Muscle of arm (tissue), 14 donors: ENCODE measurements at places on chromosomes 5 and 9.

DNA sequence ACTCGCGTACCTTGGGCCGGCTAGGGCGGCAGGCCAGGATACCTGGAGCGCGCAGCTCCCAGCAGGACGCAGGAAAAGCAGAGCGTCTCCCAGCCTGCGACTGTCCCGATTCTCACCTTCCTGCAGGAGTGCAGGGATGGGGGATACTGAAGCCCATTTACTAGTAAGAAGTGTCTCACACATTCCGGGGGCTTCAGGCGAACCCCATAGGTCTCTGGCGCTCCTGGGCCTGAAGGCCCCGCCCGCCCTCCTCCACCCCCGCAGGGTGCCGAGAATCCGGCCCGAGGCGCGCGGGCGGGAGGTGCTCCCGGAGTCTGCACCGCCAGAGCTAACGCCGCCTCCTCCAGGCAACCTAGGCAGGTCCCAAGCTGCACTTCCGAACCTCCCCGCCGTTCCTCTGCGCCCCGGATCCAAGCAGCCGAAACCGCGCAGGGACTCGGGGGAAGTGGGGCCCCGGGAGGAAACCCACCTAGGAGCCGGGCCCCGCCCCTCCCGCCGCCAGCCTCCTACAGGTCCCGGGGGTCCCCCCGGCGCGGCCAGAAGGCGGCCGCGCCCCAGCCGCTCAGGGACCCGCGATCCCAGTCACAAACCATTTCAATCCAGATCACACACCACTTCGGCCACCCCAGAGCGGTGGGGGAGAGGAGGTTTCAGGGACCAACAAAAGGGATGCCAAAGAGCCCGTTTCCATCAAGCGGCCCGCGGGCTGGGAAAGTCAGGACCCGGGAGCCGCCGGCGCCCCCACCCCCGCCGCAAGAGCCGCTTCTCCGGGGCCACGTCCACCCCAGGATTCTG is 1.2 kb downstream of the ROR2 start:
- DNase-seq = peak; percentile 33

DNA sequence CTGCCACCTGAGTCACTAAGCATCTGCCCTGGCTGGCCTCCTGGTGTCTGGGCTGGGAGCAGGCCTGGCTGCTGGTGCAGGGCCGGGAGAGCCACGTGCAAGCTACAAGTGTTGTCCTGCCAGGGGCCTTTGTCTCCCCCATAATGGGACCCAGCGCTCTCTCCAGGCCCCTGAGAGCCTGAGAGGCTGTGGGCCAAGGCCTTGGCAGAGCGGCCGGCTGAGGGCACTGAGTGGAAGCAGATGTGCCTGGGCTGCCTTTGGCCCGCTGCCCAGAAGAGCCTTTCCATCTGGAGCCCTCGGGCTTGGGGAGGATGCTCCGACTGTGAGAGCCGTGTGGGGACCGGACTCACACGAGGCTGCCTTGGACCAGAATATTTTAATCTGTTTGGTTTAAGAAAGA is 185.5 kb downstream of the RGS3 start:
- peak; percentile 54 for DNase-seq

- no peak for DNase-seq
Measured at GRCh38 chr5:74507370-74508005, 133.0 kb downstream of the ENC1 start.

- no peak for DNase-seq
Measured at GRCh38 chr5:143245929-143246561, 157.4 kb downstream of the NR3C1 start.

- DNase-seq = no peak
Measured at GRCh38 chr9:125816321-125816720, 69.1 kb downstream of the PBX3 start.

DNA sequence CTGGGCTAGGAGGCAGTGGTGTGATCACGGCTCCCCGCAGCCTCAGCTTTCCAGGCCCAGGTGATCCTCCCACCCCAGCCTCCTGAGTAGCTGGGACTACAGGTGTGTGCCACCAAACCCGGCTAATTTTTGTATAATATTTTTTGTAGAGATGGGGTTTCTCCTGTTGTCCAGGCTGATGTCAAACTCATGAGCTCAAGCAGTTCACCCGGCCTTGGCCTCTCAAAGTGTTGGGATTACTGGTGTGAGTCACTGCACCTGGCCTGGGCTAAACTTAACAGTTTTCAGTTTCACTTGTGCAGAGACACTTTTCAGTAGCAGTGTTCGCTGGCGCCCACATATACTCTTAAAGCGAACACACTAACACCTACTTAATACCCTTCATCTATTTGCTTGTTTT is 205.6 kb upstream of the ZNF608 start:
- no peak for DNase-seq

DNA sequence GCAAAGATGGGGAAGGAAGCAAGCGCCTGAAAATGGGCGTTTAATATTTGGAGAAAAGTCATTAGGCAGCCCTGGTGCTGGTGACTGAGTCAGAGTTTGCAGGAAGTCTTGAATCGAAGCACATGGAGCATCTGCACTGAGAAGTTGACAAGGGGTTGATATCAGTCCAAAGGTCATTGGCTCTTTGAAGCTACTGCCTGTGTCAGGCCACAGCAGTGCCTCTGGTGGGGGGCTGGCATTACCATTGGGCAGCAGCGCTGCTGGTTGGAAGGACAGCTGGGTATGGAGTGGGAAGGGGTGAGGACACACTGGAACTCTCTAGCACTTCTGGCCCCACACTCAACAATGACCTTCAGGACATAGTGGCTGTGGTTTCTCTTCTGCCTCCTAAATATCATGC is 150.4 kb upstream of the ERCC6L2 start:
- no peak for DNase-seq

GRCh38 chr5:14212838-14213237 is 69.7 kb downstream of the TRIO start:
- DNase-seq = no peak

DNA sequence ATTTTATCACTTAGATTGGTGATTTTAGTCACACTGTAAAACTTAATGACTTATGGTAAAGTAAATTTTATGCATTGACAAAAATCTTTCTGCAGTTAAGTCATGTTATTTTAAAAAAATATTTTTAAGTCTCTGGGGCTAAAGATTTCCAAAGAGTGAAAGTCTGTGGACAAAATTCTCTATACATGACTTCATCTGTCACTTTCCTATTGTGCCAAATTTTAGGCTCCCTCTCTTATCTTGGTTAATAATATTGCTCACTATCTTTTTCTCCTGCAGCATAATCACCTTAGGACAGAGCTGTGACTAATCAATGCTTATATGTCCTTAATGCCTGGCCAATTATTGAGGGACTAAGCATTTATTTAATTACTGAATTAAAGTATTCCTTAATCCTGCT is 15.2 kb downstream of the LURAP1L start:
- no peak for DNase-seq

GRCh38 chr9:96140296-96141127 is 161.5 kb downstream of the HSD17B3 start:
- peak; percentile 31 for DNase-seq

GRCh38 chr5:179486596-179487051 is 63.7 kb upstream of the RUFY1 start:
- no peak for DNase-seq

GRCh38 chr5:55172051-55172899 is 702 bp downstream of the CDC20B start:
- peak; percentile 84 for DNase-seq

GRCh38 chr9:124818431-124819281 is 34.6 kb upstream of the WDR38 start:
- no peak for DNase-seq

GRCh38 chr5:140295414-140295813 is 7.5 kb downstream of the PFDN1 start:
- DNase-seq = peak; percentile 73

GRCh38 chr9:97688654-97689053 is 8.5 kb downstream of the XPA start:
- DNase-seq = no peak

- no peak for DNase-seq
Measured at GRCh38 chr5:136894070-136894469, 528.7 kb upstream of the TRPC7 start.

DNA sequence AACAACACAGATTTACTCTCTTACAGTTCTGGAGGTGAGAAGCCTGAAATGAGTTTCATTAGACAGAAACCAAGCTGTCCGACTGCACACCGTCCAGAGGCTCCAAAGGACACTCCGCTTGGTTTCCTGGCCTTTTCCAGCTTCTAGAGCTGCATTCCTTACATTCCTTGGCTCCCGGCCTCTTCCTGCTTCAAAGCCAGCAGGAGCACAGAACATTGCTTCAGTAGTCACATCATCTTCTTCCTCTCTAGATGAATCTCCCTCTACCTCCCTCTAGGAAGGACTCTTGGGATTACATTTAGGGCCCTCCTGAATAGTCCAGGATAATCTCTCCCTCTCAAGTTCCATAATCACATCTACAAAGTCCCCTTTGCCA is 213.3 kb downstream of the CDK5RAP2 start:
- DNase-seq = peak; percentile 35

GRCh38 chr9:126880947-126881332 is 20.5 kb downstream of the ZBTB34 start:
- DNase-seq = no peak

- no peak for DNase-seq
Measured at GRCh38 chr9:120780367-120780766, 12.8 kb downstream of the FBXW2 start.

GRCh38 chr9:125467116-125467740 is 205.6 kb downstream of the GAPVD1 start:
- no peak for DNase-seq

GRCh38 chr9:131419716-131420115 is 25.8 kb downstream of the PRRC2B start:
- DNase-seq = no peak

- no peak for DNase-seq
Measured at GRCh38 chr9:76609285-76610010, 150.5 kb downstream of the GCNT1 start.

- DNase-seq = no peak
Measured at GRCh38 chr5:5350101-5350500, 72.4 kb upstream of the ICE1 start.
